Nucleus accumbens (tissue), 56 donors: ENCODE measurements at places on chromosomes 13 and 19.

DNA sequence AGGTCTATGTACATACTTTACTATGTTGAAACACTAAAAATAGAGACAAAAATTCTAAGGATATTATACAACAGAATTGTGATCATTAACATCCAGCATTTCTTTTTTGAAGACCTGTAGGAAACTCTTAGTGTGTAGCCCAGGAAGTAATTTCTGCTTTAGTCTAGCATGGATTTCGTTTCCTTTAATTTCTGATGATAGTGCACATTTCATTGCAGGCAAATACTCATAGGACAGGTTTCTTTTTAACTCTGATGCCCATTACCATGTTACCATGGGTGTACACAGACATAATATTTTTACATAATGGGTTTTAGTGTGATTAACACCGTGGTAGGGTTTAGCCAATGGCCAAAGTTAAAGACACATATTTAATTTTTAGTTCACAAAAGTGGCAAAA, 27.1 kb downstream of the LIG4 start:
- DNase-seq = no peak

DNA sequence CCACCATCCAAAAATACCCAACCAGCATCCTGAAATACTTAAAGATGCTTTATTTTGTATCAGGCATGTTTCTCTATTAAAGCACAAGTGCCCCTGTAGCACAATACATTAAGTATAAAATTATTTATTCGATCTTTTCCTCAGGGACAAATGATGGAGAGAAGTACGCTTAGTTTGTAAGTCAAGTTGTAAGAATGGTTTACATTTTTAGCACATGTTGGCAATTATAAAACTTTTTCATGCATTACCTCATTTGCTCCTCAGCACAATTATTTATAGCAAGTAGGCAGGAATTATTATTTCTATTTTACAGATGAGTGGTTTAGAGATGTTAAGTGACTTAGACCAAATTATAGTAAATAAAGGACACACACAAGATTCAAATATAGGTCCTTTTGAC, 232.6 kb upstream of the HTR2A start:
- DNase-seq = no peak

DNA sequence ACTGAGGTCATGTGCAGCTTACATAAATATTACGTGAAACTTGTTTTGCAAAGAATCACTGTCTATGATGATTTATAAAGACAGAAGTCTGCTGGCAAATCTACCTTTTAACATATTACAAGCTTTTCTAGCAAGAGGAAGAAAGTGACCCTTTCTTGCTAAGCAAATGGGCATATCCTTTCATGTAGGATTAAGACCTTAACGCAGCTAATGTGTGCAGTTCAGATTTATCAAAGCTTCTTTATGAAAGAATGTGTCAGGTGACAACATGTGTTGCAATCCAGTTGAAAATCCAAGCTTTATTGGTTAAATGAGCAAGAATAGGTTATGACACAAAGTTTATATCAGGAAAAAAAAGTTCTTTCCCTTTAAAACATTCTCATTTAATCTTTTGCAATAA, 115.6 kb upstream of the NBEA start:
- no peak for DNase-seq

GRCh38 chr13:45695198-45695730, 6.9 kb upstream of the CBY2 start:
- no peak for DNase-seq

DNA sequence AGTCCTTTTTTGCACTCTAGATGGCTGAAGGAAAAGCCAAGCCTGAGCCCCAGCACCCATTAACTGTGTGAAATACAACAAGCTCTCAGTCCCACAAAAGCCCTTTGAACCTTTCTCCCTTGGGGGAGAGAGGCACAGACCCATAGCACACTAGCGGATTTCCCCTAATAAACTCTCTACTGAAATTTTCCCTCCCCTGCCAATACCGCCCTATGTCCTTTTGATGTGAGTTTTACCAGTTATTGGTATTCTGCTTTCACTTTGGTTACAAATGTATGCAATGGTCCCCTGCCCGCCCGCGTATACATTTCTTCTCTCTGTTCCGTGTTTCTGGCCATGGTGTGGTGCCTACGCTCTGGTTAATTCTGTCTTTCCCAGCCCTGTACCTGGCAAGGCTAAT, 54.0 kb upstream of the MYO16 start:
- no peak for DNase-seq

- DNase-seq = no peak
These were observed 498.6 kb downstream of the KCTD12 start for GRCh38 chr13:76387566-76387965.

- peak; percentile 1 for DNase-seq
These were observed 565.1 kb downstream of the LIG4 start for GRCh38 chr13:107650081-107650701.

- no peak for DNase-seq
These were observed 7.4 kb downstream of the DHRS12 start for GRCh38 chr13:51796546-51796945.

DNA sequence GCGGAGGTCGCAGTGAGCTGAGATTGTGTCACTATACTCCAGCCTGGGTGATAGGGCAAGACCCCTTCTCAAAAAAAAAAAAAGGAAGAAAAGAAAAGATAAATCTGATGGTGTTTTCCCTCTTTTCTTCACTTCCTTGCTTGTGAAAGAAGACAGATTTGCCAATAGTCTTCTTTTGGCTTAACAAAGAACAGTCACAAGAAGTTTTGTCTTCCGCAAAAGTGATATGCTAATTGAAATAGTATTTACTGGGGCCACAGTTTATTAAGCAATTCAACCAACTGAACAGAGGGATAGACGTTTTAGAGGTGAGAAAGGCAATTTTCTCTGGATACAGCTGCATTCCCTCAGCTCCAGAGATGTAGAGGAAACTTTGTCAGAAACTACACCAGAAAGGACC, 22.9 kb upstream of the PLAUR start:
- DNase-seq = no peak

DNA sequence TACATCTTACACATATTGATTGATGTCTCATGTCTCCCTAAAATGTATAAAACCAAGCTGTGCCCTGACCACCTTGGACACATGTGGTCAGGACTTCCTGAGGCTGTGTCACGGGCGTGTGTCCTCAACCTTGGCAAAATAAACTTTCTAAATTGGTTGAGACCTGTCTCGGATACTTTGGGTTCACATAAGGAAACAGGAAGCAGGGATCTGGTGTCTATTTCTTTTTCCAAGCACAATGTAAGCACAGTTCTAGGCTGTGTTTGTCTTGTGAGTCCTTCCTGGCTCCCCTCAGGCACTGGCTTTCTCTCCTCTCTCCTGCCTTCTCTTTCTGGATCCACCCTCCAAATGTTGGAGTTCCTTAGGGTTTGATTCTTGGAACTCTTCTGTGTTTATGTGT, 27.6 kb upstream of the TPT1 start:
- no peak for DNase-seq

DNA sequence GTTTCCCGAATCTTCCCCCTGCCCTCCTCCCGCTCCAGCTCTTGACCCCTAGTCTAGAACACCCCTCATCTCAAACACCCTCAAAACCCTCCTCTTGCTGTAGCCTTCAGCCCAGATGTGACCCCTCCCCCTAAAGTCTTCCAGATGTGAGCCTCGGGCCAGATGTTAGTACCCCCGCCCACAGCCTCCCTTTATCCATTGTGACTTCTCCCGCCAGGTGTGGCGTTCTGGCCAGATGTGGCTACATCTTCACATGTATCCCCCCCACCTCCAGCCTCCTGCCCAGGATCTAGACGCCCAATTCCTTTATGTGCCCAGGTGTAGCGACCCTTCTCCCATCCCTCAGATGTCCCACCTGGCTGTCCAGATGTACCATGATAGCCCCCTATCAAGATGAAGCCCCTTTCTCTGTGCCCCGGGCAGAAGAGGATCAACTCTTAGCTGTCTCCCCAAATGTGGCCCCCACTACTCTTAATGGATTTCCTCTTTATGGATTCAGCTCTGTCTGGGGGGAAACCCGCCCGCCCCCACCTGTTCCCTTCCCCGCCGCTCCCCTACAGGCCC, 517 bp upstream of the LTBP4 start:
- DNase-seq = no peak

- DNase-seq = no peak
These were observed 109.9 kb downstream of the FRY start for GRCh38 chr13:32141462-32141861.

- DNase-seq = no peak
These were observed 1.1 kb downstream of the ADAMTS10 start for GRCh38 chr19:8609279-8610040.

DNA sequence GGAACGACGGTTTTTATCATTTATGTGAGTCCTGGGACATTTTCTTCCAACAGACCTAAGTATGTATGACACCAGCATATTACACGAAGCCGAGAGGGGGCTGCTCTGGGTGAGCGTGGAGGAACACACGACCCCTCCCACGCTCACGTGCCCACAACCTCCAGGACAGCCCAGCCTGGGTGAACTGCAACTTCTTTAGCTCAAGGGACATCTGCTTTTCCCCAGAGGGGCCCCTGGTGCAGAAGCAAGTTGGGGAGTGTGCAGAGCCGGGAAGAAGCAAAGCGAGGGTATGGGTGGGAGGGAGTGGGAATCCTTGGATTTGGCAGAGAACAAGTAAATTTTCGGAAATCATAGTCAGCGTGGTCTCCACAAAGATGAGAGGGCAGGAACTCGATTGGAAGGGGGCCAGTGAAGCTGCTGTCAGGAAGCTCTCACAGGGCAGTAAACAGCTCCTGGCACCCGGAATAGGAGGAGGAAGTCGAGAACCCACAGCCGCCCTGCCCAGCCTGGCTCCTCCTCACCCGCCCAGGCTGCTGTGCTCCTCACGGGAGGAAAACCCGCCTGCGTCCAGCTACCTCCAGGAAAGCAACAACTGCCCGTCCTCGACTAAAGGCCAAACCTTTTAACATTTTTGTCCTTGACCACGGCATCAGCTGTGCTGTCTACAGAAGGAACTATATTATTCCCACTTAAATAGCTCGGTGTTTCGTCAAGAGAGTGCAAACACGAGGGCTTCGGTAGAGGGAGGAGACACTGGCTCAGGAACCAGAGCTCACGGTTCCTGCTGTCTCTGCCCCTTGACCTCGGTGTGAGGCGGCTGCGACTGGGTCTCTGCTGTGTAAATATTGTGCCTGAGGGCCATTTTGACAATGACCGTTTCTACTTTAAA, 17.2 kb upstream of the CFAP97D2 start:
- DNase-seq = no peak

DNA sequence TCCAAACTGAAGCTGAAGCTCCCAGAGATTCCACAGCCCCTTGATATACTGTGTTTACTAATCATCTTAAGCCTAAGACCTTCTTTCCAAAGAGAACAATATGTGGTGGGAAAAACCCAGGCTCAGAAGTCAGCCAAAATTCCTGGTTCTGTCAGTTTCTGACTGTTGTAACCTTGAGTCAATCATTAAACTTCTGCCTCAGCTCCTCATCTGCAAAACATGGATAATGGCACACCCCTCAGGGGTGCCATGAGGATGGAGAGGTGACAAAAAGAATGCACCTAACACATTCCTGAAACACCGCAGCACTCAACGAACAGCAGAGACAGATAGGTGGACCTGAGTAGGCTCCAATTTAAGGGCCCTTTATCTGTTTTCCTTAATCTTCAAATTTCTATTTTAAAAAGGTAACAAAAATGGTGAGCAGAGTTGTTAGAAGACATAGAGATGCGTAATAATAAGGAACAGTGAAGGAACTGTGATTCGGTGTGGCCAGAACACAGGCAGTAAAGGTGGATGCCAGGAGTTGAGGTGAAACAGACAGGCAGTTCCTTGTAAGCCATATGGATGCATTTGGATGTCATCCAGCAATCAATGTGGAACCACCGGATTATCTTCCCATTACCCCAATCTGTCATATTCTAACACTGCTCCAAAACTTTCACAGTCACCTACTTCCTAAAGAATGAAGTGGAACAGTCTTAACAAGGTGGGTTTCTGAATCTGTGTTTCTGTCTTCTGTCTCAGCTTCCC, 56.6 kb upstream of the DOCK9 start:
- no peak for DNase-seq

- DNase-seq = peak; percentile 75
These were observed 41.0 kb downstream of the PDE4A start for GRCh38 chr19:10461047-10461949.

- no peak for DNase-seq
These were observed 215.9 kb upstream of the SOX21 start for GRCh38 chr13:94928127-94928775.

DNA sequence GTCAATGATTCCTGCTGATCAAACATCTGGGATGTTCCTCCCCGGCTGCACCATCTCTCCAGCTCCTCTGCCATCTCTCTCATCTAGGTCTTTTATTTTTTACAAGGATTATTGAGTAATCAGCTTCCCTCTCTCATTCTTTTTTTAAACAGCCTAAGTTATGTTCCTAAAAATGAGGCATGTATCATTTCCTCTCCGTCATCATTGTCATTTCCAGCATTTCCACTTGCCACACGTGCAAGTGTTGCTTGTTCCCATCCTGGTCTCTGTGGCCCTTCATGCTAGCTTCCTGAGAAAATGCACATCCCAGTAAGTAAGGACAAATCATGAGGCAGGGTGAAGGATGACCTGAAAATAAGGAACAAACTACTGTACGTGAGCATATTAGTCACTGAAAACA, 102.7 kb upstream of the POSTN start:
- DNase-seq = no peak

DNA sequence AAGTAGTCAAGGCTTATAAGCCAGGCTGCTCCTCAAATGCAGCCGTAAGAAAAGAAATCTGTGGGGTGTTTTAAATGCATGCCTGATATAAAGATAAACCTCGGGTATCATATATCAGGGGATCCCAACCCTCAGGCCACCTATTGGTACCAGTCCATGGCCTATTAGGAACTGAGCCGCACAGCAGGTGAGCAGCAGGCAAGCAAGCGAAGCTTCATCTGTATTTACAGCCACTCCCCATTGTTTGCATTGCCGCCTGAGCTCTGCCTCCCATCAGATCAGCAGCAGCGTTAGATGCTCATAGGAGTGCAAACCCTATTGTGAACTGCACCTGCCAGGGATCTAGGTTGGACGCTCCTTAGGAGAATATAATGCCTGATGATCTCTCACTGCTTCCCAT, 233.5 kb upstream of the SERP2 start:
- DNase-seq = no peak

DNA sequence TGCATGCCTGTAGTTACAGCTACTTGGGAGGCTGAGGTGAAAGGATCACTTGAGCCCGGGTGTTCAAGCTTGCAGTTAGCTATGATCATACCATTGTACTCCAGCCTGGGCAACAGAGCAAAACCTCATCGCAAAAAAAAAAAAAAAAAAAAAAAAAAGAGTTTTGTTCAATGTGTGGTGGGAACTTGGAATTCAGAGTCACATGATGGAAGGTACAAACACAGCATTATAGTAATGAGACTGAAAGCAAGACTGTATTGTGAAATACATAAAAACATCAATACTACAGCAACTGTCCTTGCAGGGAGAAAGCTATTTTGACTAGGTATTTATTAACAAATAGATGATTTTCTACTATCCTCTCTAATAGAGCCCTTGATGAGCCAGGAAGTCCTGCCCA, 393.2 kb downstream of the DLEU7 start:
- no peak for DNase-seq

GRCh38 chr19:51377422-51377821, 5.0 kb upstream of the NKG7 start:
- DNase-seq = no peak

- DNase-seq = peak; percentile 49
These were observed 23.4 kb downstream of the IPO5 start for GRCh38 chr13:97976610-97977521.
